ENCODE measurements at places on chromosomes 4 and X.

- DNase-seq, result no peak
These were observed 117.0 kb downstream of the RAPGEF2 start for GRCh38 chr4:159219862-159220261.

GRCh38 chrX:38770152-38770551 is 31.1 kb upstream of the MID1IP1 start:
- no peak for DNase-seq

GRCh38 chr4:72966652-72967051 is 102.9 kb downstream of the COX18 start:
- no peak for DNase-seq

DNA sequence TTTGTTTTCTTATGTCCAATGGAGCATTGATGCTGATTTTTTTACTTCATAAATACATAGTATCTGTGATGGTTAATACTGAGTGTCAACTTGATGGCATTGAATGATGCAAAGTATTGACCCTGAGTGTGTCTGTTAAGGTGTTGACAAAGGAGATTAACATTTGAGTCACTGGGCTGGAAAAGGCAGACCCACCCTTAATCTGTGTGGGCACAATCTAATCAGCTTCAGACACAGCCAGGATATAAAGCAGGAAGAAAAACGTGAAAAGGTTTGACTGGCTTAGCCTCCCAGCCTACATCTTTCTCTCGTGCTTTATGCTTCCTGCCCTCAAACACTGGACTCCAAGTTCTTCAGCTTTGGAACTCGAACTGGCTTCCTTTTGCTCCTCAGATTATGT is 230.6 kb upstream of the SPRY1 start:
- DNase-seq, result no peak

GRCh38 chrX:107755721-107756120 is 19.9 kb downstream of the TSC22D3 start:
- no peak for DNase-seq

- no peak for DNase-seq
These were observed 154.2 kb upstream of the PRDX4 start for GRCh38 chrX:23513121-23513520.

DNA sequence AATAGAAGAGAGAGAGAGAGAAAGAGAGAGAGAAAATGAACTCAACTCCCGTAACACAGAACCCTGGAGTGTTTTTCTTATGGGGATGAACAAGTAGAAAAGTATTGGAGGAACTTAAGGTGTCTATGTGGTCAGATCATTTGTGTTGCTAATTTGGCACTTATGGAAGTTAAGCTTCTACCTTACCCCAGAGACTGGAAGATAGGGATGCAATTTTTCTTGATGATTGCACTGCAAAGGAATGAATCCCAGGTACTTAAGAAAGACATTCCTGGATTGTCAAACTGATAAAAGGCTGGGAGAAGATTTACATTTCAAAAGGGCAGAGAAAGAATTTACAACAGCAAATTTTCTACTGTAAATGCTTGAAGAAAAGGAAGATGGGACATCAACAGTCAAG is 57.2 kb downstream of the MAP9 start:
- no peak for DNase-seq

DNA sequence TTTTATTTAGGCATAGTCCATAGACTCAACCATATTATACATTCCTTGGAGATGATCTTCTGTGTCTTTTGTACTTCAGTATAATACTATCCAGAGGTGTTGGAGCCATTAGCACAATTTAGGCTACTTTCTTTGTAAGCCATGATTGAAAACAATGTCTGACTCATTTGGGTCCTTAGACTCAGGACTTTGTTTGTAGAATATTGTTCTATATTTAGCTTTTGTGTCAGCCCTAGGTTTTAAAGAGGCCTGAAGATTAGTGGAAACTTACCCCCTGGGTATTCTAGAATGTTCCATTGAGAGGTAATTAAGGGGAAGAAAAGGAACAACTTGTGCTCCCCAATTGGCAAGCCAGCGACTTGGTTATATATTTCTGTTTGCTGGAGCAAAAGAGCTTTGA is 145.2 kb upstream of the SCML1 start:
- no peak for DNase-seq

DNA sequence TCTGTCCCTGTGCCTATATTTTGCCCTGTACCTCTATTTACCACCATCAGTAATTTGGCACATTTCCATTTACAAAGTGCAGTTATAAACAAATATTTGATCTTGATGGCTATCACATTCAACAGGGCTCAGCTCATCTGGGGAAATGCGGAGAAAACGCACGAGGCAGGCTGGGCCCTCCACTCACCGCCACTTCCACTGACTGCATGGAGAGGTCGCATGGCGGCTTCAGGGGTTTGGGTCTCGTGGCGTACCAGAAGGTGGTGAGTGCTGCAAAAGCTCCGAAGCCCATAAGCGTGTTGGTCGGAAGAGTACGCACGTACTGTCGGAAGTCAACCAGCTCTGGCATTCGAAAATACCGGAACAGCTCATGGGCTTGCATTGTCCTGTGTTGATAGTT is 22.6 kb downstream of the ACSL1 start:
- DNase-seq, result no peak

GRCh38 chrX:85561231-85561630 is 181.8 kb upstream of the POF1B start:
- no peak for DNase-seq

Measured in HCT116 (cell line).